Fibroblast of skin of left biceps (primary cell): ENCODE measurements at places on chromosomes 16 and 17.

DNA sequence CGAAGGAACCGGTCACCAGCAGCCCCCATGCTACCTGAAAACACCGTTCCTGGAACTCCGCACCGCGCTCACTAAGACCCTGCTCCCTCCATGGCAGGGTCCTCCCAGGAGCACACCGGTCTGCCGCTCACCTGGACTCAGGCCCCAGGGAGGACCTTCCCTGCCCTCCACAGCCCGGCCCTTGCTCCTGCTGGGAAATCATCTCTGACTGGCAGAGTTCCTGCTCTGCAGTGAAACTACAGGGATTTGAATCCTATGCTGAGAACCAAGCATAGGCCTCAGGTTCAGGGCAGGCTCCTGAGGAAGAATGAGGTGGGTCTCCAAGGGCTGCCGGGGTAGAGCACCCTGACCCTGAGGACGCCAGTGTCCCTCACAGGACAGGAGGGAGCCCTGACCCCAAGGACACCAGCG is 88.5 kb downstream of the KCNJ12 start:
- no peak for DNase-seq

GRCh38 chr17:64538508-64539130 is 31.8 kb downstream of the CEP95 start:
- no peak for DNase-seq

DNA sequence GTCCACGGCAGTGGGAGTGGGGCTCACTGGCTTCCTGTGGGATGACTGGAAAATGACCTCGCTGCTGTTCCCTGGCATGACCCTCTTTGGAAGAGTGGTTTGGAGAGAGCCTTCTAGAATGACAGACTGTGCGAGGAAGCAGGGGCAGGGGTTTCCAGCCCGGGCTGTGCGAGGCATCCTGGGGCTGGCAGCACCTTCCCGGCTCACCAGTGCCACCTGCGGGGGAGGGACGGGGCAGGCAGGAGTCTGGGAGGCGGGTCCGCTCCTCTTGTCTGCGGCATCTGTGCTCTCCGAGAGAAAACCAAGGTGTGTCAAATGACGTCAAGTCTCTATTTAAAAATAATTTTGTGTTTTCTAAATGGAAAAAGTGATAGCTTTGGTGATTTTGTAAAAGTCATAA is 7.8 kb upstream of the RNF213 start:
- DNase-seq: no peak

DNA sequence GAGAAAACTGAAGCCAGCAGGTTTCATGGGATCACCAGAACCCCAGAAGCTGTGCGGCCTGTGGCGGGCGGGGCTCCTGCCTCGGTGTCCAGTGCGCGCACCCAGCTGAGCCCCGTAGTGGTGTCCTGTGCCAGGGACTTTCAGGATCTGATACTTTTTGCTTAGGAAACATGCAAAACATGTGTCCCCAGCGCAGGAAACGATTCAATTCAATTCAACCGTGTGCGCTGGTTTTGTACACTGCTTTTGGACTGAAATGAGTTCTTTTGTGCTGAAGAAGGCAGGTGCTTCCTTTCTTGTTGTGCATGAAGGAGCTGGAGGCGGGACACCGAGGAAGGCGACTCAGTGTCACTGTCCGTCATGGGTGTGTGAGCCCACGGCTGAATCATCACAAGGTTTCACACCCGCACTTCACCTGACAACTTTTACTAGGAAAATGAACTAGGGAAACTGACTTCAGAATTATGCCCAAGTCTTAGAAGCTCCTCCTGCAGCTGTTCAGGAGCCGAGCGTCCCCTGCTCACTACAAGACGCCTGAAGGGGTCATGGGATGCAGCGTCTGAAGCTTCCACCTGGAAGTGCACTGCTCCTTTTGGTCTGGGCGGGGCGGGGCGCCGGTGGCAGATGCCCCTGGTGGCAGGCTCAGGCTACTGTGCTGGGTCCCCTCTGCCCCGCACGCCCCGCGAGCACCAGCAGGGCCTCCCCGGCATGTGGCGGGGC is 31.4 kb upstream of the ZNF750 start:
- no peak for DNase-seq

DNA sequence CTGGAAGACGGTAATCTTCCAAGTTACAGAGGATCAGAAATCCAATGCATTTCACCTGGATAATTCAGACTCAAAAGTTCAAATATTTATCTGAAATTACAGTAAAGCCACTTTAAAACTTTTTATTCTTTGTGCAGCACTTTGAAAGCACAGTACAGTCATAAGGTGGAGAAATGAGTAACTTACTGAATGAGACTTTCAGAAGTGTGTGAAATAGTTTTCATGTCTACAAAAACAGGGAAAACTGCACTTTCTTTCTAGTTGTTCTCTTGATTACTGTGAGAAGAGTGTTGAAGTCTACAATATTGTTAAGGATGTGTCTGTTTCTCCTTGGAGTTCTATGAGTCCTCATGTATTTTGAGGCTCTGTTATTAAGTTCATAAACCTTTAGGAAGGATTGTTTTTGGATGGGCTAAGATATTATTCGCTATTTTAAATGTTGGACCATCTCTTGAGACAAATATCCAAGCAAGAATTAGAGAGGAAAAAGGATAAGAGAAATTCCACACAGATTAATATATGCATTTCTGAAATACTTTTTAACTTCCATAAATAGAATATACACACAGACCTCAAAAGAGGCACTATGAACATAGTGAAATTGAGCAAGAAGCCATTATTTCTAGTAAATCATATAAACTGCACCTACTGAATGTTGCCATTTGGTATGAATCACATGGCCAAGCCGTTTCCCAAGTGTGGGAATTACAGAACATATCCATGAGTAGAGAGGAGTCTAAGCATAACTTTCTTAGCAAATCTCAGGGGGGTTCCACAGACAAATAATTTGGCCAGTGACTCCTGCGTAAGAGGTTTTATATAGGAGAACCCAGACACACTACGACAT is 83.6 kb upstream of the PLEKHM1 start:
- peak; percentile 37 for DNase-seq

- DNase-seq: no peak
Measured at GRCh38 chr16:28879261-28879840, 1.1 kb downstream of the ATP2A1 start.

DNA sequence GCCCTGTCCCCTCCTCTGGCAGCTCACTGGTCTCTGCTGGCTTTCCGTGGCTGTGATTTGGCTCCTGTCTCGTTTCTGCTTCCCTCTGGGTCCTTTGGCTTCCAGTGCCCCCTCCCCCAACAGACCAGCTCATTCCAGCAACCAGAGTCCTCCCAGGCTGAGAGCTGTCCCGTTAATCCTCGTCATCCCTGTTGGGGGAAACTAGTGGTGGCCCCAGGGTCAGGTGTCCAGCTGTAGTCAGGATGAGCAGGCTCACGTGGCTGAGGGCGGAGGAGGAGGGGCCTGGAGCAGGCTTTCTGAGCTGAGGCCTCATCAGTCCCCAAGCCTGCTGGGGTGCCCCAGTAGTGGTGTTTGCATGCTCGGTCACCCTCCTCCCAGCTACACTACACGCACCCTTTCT is 10.7 kb upstream of the CBX4 start:
- DNase-seq: no peak

GRCh38 chr17:42060231-42060630 is 9.8 kb upstream of the C17orf113 start:
- no peak for DNase-seq

- no peak for DNase-seq
Measured at GRCh38 chr16:86181526-86181925, 282.6 kb downstream of the IRF8 start.

DNA sequence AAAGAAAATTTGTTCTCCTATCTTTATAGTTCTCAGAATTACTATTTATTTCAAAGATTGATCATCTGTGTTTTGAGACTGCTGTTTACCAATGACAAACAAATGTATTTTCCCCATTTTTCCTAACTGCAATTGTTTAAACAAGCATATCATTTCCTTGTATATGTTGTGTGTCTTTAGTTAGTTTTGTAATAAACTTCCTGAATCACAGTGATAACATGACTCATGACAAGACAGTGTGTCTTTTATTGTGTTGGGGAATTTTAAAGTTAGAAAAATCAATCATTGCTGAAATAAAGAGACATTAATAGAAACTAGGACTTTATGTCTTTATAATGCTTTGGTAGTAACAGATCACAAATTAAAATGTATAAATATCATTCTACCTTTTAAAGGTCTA is 348.5 kb downstream of the KCNJ2 start:
- no peak for DNase-seq

- no peak for DNase-seq
Measured at GRCh38 chr16:52499060-52499440, 47.9 kb downstream of the TOX3 start.

- DNase-seq: no peak
Measured at GRCh38 chr17:16294560-16294959, 58.7 kb downstream of the CENPV start.

DNA sequence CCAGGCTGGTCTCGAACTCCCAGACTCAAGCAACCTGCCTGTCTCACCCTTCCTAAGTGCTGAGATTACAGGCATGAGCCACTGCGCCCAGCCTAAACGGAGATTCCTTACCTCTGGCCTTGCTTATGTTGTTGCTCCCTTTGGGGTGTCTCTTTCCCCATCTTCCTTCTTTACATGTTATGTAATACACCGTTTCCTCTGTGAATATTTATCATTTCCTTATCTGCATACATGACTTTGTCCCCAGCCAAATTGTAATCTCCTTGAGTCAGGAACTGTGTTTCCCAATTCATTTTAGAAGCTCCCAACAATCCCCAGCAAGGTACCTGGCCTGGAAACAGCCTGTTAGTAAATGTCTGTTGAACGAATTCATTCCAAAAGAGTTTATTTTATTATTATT is 15.7 kb downstream of the COPZ2 start:
- DNase-seq: no peak

- no peak for DNase-seq
Measured at GRCh38 chr16:13645601-13646245, 274.2 kb upstream of the ERCC4 start.

- DNase-seq: no peak
Measured at GRCh38 chr17:68228817-68229570, 18.8 kb upstream of the AMZ2 start.

DNA sequence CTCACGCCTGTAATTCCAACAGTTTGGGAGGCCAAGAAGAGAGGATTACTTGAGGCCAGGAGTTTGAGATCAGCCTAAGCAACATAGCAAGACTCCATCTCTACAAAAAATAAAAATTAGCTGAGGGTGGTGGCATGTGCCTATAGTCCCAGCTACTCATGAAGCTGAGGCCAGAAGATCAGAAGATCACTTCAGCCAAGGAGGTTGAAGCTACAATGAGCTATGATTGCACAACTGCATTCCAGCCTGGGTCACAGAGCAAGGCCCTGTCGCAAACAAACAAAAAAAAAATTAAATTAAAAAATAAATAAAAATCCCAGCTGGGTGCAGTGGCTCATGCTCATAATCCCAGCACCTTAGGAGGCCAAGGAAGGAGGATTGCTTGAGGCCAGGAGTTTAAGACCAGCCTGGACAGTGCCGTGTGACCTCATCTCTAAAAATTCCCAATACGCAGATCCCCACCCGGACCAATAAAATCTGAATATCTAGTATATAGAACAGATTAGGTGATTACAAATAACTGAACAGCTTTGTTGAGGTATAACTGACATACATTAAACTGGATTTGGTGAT is 18.2 kb upstream of the ATF7IP2 start:
- DNase-seq: no peak

GRCh38 chr17:81837641-81838040 is 2.8 kb upstream of the PPP1R27 start:
- no peak for DNase-seq

DNA sequence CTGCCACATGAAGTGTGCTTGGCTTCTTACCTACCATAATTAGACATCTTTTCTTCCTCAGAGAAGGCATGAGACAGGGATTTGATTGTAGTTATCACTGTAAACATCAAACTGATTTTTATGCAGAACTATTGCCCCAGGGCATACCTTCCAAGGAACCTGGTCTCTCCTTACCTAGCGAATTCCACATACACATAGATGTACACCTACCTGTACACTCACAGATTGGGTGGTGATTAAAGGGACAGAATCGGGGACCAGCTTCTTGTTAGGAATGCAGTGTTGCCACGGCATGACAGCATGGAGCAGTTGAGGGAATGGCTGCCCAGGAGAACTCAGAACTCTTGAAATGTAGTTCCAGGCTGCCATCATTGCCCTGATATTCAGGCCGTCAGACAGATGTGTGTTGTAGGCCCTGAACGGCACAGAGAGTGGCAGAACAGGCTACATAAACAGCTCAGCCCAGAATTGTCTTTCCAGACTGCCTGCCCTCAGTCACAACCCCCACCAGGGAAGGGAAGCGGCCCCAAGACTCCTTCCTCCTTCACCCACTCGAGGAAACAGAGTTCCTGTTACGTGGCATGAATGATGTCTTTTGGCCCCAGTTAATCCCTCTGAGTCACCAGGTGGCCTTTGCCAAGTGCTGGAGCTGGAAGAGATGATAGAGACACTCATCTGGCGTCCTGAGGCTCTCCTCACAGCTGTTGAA is 17.8 kb upstream of the NAGLU start:
- DNase-seq: peak; percentile 96

- DNase-seq: no peak
Measured at GRCh38 chr17:44006272-44006597, 1.8 kb downstream of the NAGS start.

DNA sequence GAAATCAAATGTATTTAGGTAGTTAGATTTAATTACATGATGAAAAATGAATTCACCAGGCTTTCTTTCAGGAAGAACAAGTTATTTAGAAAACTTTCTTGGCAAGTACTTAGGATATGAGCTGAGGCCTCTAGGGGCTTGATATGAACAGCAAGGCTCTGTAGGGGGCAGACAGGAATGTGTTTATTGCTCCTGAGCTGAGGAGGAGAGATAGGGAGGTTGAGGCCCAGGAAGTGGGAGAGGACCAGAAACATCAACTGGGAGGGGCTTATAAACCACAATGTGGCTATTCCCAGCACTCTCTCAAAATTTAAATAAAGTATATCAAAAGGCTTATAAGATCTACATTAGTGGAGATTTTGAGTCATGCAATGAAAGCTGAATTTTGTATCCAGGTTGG is 154.0 kb upstream of the MAF start:
- peak; percentile 76 for DNase-seq

DNA sequence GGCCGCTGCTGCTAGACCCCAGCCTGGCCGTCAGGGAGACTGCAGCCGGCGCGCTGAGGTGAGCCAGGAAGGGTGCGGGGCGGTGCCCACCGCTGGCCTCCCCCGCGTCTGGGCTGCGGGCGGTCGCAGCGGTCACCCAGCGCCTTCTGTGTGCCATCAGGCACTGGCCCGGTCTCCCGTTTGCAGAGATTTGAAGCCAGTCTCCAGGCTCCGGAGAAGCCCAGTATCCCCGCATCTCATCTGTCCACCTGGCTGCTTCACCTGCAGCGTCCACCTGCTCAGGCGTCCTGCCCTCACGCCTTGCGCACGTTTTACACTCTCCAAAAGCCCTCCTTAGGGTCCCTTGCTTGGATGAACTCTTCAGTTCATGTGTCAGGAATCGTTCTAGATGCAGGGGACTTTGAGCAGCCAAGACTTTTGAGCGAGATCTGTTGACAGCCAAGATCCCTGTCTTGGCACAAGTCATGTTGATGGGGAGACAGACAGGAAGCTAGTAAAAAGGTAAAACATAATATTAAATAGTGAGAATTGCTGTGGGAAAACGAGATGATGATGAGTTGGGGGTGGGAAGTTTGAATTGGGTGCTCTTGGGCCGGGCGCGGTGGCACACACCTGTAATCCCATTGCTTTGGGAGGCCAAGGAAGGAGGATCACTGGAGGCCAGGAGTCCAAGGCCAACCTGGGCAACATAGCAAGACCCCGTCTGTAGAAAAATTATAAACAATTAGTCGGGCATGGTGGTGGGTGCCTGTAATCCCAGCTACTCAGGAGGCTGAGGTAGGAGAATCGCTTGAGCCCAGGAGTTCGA is 916 bp downstream of the HEATR3 start:
- DNase-seq: no peak

- DNase-seq: no peak
Measured at GRCh38 chr17:36859706-36860105, 77.6 kb upstream of the LHX1 start.
